ENCODE measurements at places on chromosomes 6 and 20. TPM values are rescaled to one million over a fixed set of nuclear protein-coding genes. Genes with fewer than 3 reads are reported as not detected.

The RGS17 gene
- total RNA-seq = 3.2 TPM

The COL11A2 gene
- total RNA-seq = not detected

The PI16 gene
- not detected for total RNA-seq

The POU3F2 gene
- 0.29 TPM for total RNA-seq

The ITPA gene
- 137 TPM for total RNA-seq

The OR2J3 gene
- total RNA-seq = not detected

The INSM1 gene
- 0.10 TPM for total RNA-seq

The APCDD1L gene
- 122 TPM for total RNA-seq

The ARG1 gene
- total RNA-seq = not detected

The ID4 gene
- total RNA-seq = 0.10 TPM

DNA sequence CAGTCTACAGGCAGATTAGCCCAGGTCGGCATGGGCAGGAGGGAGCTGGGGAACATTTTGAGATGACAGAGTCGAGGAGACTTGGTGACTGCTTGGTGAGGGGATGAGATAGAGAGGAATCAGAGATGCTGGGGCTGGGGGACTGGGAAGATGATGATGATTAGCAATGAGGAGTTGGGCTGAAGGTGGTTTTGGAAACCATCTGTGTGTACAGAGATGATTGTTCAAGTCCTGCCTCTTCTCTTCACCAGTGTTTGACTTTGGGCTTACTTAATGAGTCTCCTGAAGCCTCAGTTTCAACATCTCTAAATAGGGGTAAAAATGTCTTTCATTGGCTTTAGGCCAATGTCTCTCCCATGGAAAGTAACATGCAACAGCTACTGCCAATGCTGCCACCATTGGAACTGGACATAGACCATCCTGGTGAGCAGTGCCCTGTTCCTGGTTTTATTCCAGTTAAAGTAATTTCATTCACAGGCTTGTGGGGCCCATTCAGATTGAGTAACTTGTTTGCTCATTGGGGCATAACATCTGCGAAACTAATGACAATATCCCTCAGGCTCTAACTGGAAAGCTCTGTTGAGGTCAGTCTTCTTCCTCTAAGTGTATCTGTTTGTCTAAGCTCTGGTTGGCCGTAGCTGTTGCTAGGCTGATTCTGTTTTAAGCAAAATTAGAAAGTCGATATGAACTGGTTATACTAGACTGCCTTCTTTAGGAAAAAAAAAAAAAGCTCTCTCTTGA lies 99.1 kb downstream of the ARMC2 start:
- DNase-seq = peak; percentile 95

GRCh38 chr6:169365567-169366257 lies 112.1 kb upstream of the THBS2 start:
- DNase-seq = no peak

DNA sequence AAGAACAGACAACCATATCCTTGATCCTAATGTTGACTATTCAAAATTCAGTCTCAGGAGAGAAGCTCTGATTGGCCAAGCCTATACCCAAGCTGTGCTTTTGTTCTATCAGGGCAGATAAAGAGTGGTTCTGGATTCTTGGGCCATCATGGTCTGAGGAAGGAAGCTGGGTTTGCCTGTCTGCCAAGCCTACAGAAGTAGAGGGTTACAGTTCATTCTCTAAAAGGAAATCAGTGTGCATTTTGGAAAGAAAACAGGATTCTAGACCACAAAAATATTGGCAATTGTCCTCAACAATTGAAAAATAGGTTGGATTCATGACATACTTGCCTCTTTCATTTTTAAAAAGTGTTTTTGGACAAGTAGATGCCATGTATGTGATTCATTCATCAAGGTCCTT lies 145.4 kb upstream of the BMP2 start:
- DNase-seq = no peak

DNA sequence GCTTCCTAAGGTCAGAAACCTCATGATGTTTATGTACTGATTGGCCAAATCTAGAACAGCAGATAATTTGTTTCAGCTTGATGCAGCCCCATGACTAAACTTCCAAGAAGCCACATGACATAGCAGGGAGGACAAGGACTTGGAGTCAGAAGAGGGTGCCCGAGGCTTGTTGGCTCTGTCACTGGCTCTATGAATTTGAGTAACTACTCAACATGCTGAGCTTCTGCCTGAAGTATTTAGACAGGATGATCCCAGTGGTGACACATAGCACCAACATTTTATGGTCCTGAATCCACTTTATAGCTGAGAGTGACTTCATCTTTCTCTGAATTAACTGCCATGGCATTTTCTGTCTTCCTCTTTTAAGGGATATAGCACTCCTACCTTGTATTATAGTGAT lies 13.5 kb upstream of the TBX18 start:
- peak; percentile 51 for DNase-seq

GRCh38 chr6:4804095-4804494 lies 27.9 kb downstream of the CDYL start:
- DNase-seq = peak; percentile 95

- DNase-seq = no peak
Measured at GRCh38 chr6:85283436-85283835, 166.4 kb upstream of the NT5E start.

DNA sequence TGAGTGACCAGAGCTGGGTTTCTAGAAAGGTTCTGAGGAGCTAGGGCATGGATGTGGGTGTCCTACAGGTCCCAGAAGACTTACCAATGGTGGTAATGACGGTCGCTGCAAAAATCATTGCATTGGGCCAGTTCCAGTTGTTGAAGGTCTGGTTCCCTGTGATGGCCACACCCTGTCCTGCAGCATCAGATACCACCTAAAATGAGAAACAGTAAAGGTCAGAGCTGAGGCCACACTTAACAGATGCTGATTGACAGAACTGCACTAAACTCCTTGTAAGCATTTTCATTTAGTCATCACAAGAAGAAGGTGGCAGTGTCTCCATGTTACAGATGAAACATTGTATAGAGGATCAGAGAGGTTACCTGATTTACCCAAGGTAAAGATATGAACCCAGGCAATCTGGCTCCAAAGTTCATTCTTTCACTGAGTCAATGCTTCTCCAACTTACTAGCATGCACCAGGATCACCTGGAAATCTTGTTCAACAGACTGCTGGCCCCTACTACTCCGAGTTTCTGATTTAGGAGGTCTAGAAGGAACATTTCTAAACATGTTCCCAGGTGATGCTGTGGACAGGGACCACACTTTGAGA lies 33.4 kb downstream of the KCNK5 start:
- no peak for DNase-seq

DNA sequence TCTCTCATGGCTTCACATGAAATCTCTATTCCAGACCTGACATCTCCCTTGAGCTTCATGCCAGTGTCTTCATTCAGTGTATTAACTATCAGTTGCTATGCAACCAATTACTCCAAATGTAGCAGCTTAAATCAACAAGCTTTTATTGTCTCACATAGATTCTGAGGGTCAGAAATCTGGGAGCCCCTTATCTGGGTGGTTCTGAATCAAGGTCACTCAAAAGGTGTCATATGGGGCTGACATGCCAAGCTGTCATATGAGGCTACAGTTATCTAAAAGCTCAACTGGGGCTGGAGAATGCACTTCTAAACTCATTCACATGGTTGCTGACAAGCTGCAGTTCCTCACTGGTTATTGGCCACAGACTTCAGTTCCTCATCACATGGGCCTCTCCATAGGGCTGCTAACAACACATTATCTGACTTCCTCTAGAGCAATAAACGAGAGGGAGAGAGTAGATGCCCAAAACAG lies 7.3 kb upstream of the CGA start:
- no peak for DNase-seq

- DNase-seq = peak; percentile 97
Measured at GRCh38 chr6:47134476-47135189, 92.5 kb upstream of the ADGRF1 start.

DNA sequence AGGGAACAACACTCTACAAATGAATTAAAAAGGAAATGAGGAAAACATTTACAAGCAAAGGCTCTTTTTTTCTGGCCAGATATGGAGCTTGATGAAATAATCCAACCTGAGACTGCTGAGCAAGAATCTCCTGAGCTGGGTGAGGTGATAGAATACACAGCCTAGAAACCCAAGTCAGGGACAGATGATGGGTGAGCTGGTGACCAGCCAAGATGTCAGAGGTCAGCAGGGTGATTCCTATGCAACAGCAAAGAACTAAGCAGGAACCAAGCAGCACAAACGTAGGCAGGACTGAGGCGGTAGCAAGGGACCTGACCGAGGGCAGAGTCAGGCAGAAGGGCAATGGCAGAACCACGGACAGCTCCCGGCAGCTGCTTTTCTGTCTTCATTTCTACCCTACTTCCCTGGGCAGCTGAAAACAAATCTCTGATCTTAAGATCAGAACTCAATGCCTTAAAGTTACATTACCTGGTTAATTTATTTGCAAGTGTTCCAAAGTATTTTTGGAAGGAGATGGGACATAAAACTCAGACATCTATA lies 75.1 kb downstream of the CDC40 start:
- DNase-seq = peak; percentile 32

DNA sequence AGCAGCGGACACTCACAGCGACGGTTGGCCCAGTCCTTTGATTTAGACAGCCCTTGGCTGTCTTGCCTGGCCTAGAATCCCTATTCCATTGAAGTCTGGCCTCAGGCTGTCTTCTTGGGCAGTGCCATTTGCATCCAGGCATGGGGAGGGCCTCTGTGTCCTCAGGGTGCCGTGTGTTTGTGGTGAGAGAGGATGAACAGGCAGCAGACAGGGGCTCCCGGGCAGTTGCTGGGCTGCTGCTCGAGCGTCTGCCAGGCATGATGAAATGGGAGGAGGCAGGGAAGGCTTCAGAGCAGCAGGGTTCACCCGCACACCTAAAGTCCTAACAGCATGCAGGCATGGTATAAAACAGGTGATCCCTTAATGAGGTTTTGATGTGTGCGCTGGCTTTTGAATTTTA lies 126.9 kb downstream of the SOBP start:
- peak; percentile 6 for DNase-seq

DNA sequence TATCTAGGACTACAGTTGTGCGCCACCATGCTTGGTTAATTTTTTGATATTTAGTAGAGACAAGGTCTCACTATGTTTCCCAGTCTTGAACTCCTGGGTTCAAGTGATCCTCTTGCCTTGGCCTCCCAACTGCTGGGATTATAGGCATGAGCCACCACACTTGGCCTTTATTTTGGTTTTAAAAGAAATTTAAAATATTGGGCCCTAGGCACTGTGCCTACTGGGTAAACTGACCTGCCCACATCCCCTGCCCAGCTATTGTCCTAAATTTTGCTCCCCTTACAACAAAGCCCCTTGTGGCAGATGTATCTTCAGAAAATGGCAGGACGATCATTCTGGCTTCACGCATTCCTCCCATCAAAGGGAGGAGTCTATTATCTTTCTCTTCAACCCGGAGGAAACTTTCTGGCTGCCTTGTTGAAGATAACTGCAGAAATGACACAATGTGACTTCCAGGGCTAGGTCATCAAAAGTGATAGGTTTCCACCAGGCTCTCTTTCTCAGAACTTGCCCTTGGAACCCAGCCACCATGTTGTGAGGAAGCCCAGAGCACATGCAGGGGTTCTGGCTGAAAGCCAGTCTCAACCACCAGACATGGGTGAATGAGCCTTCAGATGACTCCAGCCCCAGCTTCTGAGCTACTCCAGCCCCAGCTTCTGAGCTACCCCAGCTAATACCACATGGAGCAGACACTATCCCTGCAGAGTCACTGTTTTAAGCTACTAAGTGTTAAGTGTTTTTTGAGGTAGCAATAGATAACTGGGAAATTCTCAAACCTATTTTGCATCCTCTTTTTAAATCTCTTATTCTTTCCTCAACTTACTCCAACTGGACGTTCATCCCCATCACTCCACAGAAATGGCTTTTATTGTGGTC lies 4.6 kb upstream of the GUCA1B start:
- DNase-seq = peak; percentile 68

- DNase-seq = no peak
Measured at GRCh38 chr20:16462711-16463110, 110.5 kb downstream of the KIF16B start.

- no peak for DNase-seq
Measured at GRCh38 chr20:39651645-39652325, 689.6 kb downstream of the DHX35 start.

DNA sequence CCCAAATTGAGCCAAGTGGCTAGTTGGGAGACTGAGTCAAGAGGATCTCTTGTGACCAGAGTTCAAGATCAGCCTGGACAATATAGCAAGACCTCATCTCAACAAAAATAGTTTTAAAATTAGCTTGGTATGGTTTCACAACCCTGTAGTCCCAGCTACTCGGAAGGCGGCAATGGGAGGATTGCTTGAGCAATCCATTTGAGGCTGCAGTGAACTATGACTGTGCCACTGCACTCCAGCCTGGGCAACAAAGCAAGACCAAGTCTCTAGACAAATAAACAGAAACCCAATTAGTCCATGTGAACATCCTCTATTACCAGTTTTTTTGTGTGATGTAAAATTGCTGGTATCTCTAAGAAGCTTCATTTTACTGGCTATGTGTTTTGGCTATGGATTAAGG lies 106.2 kb downstream of the TULP4 start:
- DNase-seq = peak; percentile 74

GRCh38 chr6:42396720-42397119 lies 55.0 kb downstream of the TRERF1 start:
- DNase-seq = no peak

DNA sequence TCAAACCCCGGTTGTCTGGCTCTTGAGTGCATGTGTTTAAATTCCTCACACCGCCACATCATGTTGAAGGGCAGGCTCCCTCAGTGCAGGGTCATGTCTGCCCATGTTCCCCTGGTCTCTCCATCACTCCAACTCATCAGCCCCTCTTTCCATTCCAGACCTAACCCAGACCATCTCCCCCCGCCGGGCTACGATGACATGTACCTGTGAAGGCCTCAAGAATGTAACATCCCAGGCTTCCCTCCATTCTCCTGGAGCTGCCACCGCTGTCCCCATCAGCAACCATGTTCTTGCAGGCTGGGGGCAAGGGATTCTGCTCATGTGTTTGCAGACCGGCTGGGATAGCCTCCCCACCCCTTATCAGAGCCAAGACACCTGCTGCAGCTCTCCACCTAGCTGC lies 19.9 kb downstream of the TMEM74B start:
- DNase-seq = no peak

DNA sequence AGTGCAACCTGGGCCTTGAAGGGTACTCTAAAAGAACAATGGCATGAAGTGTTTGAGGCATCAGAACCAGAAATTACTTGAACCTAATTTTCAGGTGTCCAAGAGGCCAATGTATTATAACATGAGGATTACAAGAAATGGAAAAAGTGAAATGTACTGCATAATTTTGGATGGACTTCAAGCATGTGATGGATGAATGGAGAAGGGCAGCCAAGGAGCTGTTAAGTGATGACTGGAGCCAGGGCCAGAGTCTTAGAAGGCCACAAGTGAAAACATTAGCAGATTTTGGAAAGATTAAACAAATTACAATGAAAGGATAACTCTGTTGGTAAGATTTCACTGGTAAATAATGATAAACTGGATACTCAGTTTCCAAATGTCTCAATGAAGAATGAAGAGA lies 738.2 kb downstream of the CD109 start:
- no peak for DNase-seq

DNA sequence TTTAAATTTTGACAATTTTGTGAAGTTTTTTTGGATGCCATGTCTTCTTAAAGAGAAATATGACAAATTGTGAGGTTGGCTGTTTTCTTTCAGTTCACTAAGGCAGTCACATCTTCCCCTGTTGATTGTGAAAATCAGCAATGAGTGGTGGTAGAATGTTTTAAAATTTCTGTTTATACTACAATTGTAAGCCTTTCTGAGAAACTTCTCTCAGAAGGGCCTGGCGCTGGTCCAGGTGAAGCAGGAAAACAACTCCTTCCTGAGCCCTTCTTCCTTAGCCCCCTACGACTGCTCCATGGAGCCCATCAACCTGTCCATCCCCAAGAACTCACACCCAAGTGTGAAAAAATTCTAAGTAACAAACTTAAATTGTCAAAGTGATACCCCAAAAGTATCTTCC lies 80.6 kb downstream of the SSR1 start:
- no peak for DNase-seq
